Esophagus muscularis mucosa (tissue), 4 donors: ENCODE measurements at places on chromosomes 11 and 22. TPM values are rescaled to one million over a fixed set of nuclear protein-coding genes. Genes with fewer than 3 reads are reported as not detected.
A peak's percentile ranks its signal among the peaks of the same experiment; 100 is the strongest.

- no peak for DNase-seq
These were observed 32.2 kb upstream of the SHANK2 start for GRCh38 chr11:71284525-71285092.

DNA sequence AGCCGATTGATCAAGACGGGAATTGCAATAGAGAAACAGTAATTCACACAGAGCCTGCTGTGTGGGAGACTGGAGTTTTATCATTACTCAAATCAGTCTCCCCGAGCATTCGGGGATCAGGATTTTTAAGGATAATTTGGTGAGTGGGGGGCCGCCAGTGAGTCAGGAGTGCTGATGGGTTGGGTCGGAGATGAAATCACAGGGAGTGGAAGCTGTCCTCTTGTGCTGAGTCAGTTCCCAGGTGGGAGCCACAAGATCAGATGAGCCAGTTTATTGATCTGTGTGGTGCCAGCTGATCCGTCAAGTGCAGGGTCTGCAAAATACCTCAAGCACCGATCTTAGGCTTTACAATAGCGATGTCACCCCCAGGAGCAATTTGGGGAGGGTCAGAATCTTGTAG, 15.5 kb downstream of the MTFP1 start:
- no peak for DNase-seq

GRCh38 chr11:65617990-65618751, 2.6 kb downstream of the PCNX3 start:
- DNase-seq = no peak

GRCh38 chr22:28016781-28017557, 97.9 kb upstream of the PITPNB start:
- no peak for DNase-seq

- DNase-seq = no peak
These were observed 125.1 kb downstream of the TRIM44 start for GRCh38 chr11:35787626-35788025.

- no peak for DNase-seq
These were observed 342.3 kb upstream of the CCDC179 start for GRCh38 chr11:23202611-23203010.

DNA sequence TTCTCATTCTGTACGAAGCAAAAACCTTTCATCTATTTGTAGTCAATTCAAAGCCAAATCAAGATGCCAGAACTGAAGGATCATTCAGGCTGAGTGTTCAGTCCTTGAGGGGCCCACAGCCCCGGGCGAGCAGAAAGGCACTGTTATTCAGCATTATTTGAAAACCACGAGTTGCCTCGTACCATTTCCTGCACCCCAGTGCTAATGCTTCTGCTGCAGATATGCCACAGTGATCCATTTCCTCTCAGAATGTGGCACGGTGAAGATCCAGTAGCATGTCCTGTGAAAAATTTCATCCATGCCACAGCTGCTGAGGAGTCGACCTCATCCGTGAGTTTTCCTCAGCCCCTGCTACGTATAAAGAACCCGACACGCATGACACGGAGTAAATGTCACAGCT, 85.4 kb downstream of the OSBP2 start:
- DNase-seq = no peak

- no peak for DNase-seq
These were observed 53.5 kb downstream of the TEAD1 start for GRCh38 chr11:12727563-12728211.

GRCh38 chr11:25436326-25436725, 895.6 kb upstream of the ANO3 start:
- DNase-seq = no peak

DNA sequence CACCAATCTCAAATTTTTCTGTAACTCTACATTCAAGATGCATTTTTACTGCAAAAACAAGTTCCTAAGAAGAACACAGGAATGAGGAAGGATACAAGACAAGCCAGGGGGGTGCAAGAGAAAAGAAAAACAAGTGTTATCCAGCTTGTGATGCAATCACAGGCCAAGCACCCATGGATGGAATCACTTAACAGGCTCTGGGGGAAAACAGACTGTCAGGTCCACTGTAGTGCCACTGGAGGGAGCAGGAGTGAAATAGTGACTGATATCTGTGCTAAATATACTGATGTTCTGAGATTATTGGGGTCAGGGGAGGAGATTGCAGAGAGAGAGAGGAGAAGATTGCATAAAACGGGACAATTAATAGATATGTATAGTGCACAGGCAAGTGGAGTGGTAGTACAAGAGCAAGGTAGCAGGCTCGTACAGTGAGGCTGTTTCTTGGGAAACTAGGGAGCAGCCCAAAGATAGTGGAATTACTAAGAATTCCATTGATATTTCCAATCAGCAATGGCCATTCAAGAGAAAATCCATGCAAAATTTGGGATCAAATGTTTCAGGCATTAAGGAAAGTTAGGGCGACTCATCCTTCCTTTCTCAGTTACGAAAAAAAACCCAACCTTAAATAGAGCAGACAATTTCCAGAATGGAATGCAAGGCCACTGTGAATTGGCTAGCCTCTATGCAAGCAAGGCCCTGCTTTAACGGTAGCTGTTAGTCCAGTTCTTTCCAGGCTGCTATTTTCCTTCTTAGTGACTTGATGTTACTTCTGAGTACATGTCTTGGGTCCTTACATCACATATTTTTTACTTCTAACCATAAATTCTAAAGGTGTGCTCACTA, 52.2 kb upstream of the CEP126 start:
- no peak for DNase-seq

DNA sequence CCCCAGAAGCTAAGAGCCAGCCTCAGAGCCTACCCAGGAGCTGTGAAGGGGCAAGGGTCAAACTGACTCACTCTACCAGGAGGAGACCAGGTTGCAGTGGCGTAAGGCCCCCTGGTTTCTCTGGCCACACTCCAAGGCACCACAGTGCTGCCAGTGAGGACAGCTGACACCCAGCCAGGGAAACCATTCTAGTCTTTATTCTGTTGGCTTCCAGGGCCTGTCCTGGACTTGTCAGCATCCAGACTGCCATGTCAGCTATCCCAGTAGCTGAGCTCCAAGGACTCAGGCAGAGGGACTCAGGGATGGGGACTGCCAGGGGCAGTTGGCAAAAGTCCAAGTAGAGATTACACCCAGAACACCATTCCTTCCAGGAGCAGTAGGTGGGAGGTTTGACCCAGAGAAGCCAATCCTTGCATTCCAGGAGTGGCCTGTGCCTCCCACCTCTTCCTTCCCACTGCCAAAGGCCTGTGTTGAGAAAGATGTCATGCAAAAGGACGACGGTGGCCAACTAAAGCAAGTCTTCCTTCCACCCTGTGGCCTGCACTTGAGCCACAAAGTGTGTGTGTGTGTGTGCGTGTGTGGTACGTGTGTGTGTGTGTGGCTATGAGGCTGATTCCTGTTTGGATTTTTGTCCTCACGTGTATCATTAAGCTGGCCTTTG, 3.6 kb upstream of the MAPK8IP1 start:
- DNase-seq = no peak

- no peak for DNase-seq
These were observed 19.1 kb upstream of the IL18BP start for GRCh38 chr11:71979602-71980001.

DNA sequence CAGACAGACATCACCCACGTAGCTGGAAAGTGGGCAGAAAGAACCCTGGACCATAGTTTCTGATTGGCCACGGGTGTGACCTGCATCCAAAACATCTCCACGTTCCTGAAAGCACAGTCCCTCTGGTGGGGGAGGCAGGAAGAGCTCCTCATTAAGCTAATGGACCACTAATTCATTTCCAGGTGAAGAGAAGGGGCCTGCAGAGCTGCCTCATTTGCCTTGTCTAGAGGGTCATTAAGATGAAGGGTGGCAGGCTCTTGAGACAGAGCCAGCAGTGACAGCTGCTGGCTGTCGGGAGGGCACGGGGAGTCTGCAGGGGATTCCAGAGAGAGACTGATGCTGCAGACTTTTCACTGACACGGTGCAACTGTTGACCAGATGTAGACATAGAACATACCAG, 149.6 kb upstream of the OPCML start:
- peak; percentile 86 for DNase-seq

DNA sequence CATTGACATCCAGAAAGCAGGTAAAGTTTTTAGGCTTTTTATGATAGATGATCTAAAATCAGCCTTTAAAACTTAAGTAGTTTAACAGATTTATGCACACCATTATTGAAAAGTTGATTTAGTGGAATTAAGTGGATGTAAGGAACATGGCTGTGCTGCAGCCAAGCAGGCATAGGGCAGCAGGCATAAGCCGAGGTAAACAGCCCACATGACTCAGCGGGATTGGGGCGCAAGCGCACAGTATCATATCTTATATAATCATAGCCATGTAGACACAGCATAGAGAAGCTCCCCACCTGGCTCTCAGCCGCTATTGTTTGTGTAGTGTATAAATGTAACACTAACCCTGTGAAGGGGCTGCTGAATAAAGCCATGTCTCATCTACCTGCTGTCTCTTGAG, 157.5 kb downstream of the WNT11 start:
- DNase-seq = no peak

GRCh38 chr22:22397875-22398524, 110.5 kb downstream of the ZNF280B start:
- DNase-seq = peak; percentile 90

GRCh38 chr22:44458044-44459020, 39.7 kb downstream of the RTL6 start:
- DNase-seq = peak; percentile 86

DNA sequence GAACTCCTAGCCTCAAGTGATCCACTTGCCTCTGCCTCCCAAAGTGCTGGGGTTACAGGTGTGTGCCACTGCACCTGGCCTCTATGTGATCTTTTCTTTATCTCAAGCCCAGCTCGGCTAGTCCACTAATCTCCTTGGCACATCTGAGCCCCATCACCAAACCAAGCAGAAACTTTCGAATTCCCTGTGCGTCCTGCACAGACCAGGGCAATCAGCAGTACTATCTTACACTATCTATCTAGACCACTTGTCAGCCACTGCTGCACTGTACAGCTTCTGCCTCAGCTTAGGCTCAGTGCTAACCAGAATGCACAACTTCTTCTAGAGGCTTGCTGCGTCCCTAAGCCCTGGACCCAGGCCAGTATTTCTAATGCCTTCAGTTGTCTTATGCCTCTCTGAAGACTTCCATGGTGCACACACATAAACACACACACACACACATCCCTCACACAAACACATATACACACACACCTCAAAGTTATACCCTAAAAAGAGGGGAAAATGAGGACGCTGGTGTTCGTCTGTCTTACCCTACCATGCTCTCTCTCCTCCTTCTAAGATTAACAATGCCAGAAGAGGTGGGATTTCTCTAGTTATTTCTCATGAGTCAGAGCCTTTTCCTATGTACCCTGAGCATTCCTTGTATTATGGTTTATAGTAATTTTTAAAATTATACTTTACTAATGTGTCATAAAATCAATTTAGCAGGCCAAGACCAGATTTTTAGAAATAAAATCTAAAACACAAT, 59.3 kb upstream of the FAM181B start:
- no peak for DNase-seq

DNA sequence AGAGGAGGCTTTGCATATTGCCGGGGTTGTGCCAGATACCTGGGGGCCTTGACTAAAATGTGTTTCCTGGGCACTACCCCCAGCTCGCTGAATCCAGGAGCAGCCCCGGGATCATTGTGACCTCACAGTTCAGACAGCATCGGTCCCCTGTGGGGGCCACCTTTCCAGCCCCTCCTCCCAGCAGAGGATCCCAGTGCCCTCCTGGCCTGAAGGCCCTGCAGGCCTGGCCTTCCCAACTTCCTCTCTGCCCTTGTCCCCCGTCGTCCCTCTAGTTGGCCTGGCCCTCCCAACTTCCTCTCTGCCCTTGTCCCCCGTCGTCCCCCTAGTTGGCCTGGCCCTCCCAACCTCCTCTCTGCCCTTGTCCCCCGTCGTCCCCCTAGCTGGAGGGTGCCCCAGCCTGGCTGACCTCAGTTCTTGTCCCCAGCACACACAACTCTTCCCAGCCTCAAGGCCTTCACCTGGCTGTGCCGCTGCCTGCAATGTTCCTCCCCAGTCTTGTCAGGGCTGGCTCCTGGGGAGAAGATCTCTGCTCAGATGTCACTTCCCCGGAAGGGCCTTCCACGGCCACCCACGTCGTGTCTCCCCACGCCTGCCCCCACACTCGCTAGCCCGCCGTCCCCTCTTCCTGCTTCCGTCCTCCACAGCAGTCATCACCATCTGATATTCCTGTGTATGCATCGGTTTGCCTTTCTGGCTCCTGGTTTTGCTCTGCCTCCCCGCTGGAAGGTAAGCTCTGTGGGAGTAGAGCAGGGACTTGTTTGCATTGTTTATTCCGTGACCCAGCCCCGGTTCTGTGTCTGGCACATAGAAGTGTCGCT, 12.6 kb upstream of the ANO1 start:
- peak; percentile 87 for DNase-seq

DNA sequence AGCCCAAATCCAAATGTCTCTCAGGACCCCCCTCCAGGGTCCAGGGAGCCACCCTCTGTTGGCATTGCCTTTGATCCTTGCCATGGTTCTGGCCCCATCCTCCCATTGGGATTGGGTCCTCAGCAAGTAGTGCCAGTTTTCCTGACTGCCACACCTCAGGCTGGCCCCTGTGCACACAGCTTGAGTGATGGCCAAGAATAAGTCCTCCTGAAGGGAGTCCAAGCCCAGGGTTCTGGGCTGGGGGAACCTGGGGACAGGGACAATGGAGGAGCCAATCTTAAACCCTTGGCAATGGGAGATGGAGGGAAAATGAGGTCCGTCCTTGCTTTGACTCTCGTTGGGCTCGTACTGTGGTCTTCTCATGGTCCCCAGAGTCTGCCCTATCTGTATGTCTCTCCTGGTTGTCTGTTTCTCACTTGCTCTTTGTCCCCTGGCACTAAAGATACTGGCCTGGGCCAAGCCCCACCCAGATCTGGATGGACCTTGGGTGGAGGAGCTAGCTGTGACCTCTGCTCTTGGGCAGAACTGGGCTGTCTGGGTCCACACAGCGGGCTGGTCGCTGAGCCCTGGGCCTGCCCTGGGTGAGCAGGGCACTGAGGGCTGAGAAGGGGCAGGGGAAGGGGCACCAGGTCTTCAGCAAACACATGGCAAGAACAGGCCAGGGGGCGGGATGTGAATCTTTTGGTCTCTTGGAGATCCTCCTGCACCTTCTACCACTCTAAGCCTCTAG, 2.9 kb downstream of the SOX10 start:
- DNase-seq = no peak

DNA sequence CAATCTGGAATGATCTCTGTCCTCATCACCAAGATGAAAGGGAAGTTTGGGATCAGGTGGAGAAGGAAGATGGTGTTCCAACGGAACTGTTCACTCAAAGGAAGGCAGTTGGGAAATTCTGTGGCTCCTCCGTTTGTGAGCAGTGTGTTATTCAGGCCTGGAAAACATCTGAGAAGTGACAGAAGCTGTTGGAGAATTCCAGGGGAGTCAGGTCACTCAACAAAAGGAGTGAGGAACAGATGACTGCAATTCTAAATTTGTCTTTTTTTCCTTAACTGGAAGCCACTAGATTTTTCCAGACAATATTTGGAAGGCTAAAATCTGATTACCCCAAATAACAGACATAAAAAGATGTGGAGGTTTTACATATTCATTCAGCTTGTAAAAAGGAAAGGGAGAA, 107.8 kb downstream of the CD44 start:
- no peak for DNase-seq

CYP2D6 gene
- not detected for total RNA-seq

CHST1 gene
- 3.5 TPM for total RNA-seq

NPTXR gene
- 8.8 TPM for total RNA-seq

SPTBN2 gene
- 12.5 TPM for total RNA-seq

HOATZ gene
- total RNA-seq = not detected

AP5B1 gene
- 28.0 TPM for total RNA-seq
